IPS DF 6.9 (cell line): ENCODE measurements at places on chromosomes 4 and X.
A peak's percentile ranks its signal among the peaks of the same experiment; 100 is the strongest.

GRCh38 chr4:102193145-102193544 lies 152.1 kb downstream of the SLC39A8 start:
- H3K4me1 ChIP-seq: no peaks in the 10 kb centered on the region
- DNase-seq: no peak
- H3K36me3 ChIP-seq: no peaks in the 10 kb centered on the region
- no peak overlapping the region for H3K4me3 ChIP-seq
- no peak overlapping the region for H3K27ac ChIP-seq

GRCh38 chrX:15269618-15270521 lies at the start of gene ASB9:
TSS of gene ASB9 (minus strand) at chrX:15270083. CDS start at chrX:15269874, 209 bp downstream.
- no peaks in the 10 kb centered on the region; the same call in 1 of the 2 replicates for H3K4me1 ChIP-seq
- DNase-seq: no peak

DNA sequence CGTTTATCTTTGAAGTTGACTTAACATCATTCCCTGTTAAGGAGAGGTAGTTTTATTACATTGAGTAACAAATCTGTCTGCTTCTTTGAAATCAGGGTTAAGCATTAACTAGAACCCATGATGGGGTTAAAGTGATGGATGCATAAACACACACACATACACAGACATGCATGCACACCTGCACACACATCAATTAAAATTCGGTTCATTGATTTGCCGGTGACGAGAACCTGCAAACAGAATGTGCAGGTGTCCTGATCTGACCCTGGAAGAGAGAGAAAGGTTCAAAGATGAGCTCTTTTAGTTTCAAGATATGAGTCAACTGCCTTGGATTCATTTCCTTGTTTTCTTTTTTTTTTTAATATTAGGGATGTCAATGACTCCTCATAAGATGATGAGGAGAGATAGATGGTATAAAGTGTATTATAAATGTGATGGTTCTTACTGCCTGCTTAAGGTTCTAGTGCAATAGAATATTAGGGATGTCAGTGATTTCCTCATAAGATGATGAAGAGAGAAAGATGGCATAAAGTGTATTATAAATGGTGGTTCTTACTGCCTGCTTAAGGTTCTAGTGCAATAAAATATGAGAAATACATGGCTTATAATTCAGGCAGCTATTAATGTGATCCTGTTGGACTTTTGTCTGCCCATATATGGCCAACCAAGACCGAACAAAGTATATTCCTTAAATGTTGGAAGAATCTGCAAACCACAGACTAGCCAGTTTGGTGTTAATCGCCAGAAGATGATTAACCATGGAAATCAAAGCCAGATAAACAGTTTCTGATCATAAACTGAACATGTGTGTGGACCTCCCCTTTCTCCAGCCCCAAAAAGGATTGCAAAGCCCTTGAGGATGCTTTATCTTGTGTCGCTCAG lies 14.1 kb upstream of the CD99 start:
- no peak overlapping the region for H3K4me3 ChIP-seq
- H3K27me3 ChIP-seq: no peaks in the 10 kb centered on the region
- no peak for DNase-seq
- no peaks in the 10 kb centered on the region for H3K36me3 ChIP-seq
- H3K27ac ChIP-seq: no peak overlapping the region

- H3K27ac ChIP-seq: no peak overlapping the region
- no peaks in the 10 kb centered on the region for H3K4me1 ChIP-seq
- DNase-seq: no peak
These were observed 406.4 kb downstream of the SMARCA1 start for GRCh38 chrX:129116676-129117470.

- no peaks in the 10 kb centered on the region for H3K36me3 ChIP-seq
- no peak for DNase-seq
- no peaks in the 10 kb centered on the region for H3K27me3 ChIP-seq
- H3K4me3 ChIP-seq: no peak overlapping the region
These were observed 78.0 kb downstream of the PRDM5 start for GRCh38 chr4:120844528-120844921.

- H3K27ac ChIP-seq: no peak overlapping the region
- no peak for DNase-seq
- no peaks in the 10 kb centered on the region for H3K27me3 ChIP-seq
- H3K4me3 ChIP-seq: no peak overlapping the region
These were observed 25.8 kb upstream of the KLHL34 start for GRCh38 chrX:21683941-21684340.

GRCh38 chrX:46554942-46555341 lies 9.7 kb upstream of the ZNF674 start:
- H3K27ac ChIP-seq: no peak overlapping the region
- H3K4me3 ChIP-seq: no peak overlapping the region
- no peaks in the 10 kb centered on the region for H3K4me1 ChIP-seq
- no peak for DNase-seq
- H3K36me3 ChIP-seq: no peaks in the 10 kb centered on the region
- no peaks in the 10 kb centered on the region for H3K27me3 ChIP-seq

GRCh38 chrX:139475432-139475831 lies 55.1 kb upstream of the F9 start:
- H3K4me3 ChIP-seq: no peak overlapping the region
- H3K27ac ChIP-seq: no peak overlapping the region
- no peaks in the 10 kb centered on the region for H3K27me3 ChIP-seq
- DNase-seq: no peak
- no peaks in the 10 kb centered on the region for H3K36me3 ChIP-seq

- no peak for DNase-seq
- no peak overlapping the region for H3K27ac ChIP-seq
- H3K27me3 ChIP-seq: no peaks in the 10 kb centered on the region
- no peak overlapping the region for H3K4me3 ChIP-seq
- H3K36me3 ChIP-seq: no peaks in the 10 kb centered on the region
These were observed 148.9 kb downstream of the PRDM5 start for GRCh38 chr4:120773641-120774040.

DNA sequence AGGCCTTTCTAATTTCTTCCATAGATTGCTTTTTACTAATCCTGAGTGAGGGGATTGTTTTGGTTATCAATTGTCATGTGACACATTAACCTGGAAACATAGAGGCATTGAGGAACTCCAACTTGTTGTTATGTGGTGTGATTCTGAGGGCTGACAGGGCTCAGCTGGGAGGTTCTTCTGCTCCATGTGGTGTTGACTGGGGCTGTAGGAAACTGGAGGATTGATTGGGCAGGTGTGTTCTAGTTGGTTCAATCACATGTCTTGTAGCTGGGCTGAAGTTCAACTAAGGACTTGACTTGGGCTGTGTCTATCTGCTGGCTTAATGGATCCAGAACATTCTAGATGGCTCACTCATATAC lies 10.8 kb upstream of the CRLF2 start:
- no peaks in the 10 kb centered on the region for H3K27me3 ChIP-seq
- H3K27ac ChIP-seq: no peak overlapping the region
- no peak overlapping the region for H3K4me3 ChIP-seq
- no peaks in the 10 kb centered on the region for H3K4me1 ChIP-seq
- no peaks in the 10 kb centered on the region for H3K36me3 ChIP-seq

DNA sequence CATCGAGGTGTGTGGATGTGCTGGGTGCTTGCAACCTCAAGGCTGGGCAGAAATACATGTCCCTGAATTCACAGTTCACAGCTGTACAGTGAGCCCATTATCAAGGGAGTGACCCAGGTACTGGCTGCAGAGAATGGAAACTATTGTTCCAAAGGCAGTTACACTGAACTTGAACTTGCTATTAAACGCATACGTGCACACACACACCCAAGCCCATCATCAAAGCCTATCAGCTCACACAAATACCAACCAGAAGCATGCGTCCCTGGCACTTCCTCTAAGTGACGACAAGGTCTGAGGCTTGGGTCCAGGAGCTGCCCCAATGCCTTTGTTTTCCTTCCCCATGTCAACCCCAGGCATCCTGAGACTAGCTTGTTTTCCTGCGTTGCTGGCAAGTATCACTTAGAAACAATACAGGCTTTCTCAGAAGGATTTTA lies 88.6 kb downstream of the IRF2 start:
- no peak overlapping the region for H3K4me3 ChIP-seq
- DNase-seq: no peak
- H3K27me3 ChIP-seq: no peaks in the 10 kb centered on the region
- H3K27ac ChIP-seq: peak overlapping the region; percentile 33

DNA sequence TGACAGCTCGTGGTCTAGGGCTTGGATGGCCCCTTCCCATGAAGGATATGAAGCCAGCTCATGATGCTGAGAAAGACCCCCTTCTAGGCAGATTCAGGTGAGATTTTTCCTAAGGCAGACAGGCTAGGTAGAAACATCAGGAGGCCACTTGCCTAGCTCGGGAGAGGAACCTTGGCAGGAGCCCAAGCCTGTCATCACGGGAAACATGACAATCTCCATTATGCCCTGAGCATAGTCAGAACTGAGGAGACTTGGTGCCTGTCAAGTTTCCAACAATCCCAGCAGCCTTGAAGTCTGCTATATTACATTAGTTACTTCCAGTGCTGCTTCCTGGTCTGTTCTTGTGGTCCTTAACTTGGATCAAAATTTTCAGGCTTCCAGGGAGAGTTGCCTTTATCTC lies 18.7 kb upstream of the WDR1 start:
- no peaks in the 10 kb centered on the region for H3K27me3 ChIP-seq
- no peaks in the 10 kb centered on the region for H3K36me3 ChIP-seq
- H3K27ac ChIP-seq: no peak overlapping the region
- no peak for DNase-seq

DNA sequence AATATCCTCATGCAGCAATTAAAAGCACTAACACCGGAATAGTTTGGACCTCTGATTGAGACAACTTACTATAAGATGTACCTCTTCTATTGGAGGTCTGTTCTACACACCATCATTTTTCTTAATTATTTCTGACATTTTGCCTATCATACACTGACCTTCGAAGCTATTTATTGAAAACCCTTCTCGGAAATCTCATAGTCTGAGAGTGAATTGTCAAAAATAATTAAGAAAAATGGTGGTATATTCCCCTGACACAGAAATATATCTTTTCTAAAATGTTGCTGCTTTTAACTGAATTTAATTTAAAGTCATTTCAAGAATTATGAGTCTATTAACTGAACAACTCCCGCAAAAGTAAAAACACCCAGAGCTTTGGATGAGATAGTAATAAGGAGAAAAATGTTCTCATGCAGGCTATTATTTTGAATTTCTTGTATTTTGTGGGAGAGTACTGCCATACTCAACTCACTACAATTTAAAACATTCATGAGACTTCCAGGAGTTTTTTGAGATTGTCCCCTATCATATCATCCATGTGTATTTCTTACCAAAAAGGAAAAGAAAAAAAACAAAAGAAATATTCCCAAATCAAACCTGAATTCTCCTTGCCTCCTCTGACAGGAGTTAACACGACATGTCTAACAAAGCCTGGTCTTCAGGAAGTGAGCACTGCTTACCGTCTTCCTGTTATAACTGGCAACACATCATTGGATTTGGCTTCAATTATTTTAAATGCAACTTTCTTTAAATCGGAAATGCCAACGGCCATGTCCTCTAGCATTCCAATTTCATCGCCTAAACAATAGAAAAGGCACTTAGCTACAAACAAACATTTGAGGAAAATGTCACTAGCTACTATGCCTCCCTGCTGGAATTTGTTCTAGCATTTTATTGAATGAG lies 485.3 kb downstream of the IL15 start:
- H3K36me3 ChIP-seq: no peaks in the 10 kb centered on the region
- no peaks in the 10 kb centered on the region; the same call in 1 of the 2 replicates for H3K4me1 ChIP-seq
- no peak overlapping the region for H3K4me3 ChIP-seq
- no peak overlapping the region for H3K27ac ChIP-seq
- DNase-seq: no peak
- H3K27me3 ChIP-seq: no peaks in the 10 kb centered on the region

DNA sequence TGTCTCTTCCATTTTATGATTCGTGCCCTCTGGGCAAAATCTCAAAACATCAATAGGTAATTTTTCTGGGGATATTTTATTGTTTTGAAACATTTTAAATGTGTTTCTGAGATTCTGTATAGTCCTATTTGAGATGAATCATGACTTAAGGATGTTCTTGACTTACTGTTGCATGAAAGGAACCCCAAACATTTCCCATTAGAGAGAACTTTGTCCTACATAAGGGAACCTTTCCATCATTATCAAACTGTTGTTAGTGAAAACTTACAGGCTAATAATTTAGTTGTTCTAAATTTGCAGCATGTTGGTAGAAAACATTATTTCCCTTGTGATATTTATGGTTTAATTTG lies 523.3 kb downstream of the PPARGC1A start:
- H3K4me1 ChIP-seq: 0 out of 2 replicates have a peak, but pooled peaks cover 2% of the 10 kb centered on the region
- H3K36me3 ChIP-seq: no peaks in the 10 kb centered on the region
- H3K4me3 ChIP-seq: no peak overlapping the region
- DNase-seq: no peak
- H3K27me3 ChIP-seq: no peaks in the 10 kb centered on the region

DNA sequence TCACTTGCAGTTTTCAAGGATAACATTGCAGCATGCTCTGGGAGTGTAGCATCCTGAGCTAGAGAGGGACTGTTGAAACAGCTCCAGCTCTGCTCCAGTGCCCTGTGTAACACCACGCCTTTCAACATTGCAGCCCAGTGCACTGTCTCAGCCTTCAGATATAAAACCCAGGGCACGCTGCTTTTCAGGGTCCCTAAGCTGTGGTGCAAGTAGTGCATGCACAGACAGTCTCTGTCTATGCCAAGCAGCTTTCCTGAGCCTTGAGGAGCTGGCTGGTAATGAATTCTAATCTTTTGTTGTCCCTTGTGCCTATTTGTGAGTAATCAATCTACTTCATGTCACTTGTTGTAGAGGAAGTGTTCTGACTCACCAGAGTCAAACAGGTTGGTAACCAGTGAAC lies 897.0 kb downstream of the ARAP2 start:
- H3K27me3 ChIP-seq: no peaks in the 10 kb centered on the region
- DNase-seq: no peak
- H3K4me1 ChIP-seq: no peaks in the 10 kb centered on the region
- no peak overlapping the region for H3K4me3 ChIP-seq
- H3K27ac ChIP-seq: no peak overlapping the region

DNA sequence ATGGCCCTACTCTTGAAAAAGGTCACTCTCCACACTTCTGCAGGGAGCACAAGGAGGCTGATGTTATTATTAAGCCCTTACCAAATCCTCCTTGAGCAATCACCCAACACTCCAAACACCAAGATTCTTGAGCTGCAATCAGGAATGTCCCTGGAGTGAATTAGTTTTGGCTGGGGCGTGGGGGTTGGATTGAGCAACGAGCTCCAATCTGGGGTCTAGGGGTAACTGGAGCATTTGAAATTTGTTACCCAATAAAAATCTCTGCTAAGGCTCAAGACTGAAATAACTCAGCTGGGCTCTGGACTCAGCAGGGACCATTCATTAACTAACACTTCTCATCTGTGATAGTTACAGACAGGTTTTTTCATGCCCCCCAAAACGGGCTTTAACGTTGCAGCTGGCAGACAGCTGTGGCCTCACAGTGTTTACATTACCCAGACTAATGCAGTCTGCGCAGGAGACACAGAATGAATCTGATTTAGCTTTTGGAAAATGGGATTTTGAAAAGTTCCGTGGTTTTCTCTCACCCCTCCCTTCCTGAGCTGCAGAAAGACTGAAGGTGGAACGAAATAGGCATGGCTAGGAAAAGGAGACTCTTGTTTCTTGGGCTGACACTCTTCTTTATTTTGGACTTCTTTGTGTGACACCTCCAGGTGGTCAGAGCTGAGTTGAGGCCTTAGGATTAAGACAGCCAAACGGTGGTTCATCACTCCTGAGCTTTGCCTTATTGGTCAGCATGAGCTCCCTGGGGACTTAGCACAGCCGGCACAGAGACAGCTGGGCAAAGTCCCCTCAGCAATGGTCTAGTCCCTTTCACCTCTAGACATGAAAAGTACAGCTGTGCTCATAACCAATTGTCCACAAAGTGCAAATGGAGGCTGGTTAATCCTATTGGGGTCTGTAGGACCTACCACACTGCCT lies 26.6 kb downstream of the PLAC1 start:
- H3K27ac ChIP-seq: no peak overlapping the region
- H3K36me3 ChIP-seq: no peaks in the 10 kb centered on the region
- no peak overlapping the region for H3K4me3 ChIP-seq
- DNase-seq: no peak

- H3K4me3 ChIP-seq: no peak overlapping the region
- no peaks in the 10 kb centered on the region for H3K27me3 ChIP-seq
These were observed 43.2 kb upstream of the NEIL3 start for GRCh38 chr4:177266506-177266905.
